Activated CD4-positive, alpha-beta T cell treated with anti-CD3 and anti-CD28 coated beads for 24 hours (primary cell): ENCODE measurements at places on chromosomes 1 and 21.

GRCh38 chr1:227035316-227035715 lies 95.2 kb downstream of the COQ8A start:
- no peak for DNase-seq

- no peak for DNase-seq
Measured at GRCh38 chr1:159900086-159900680, at the start of gene CFAP45. Gene CFAP45, minus strand, starts transcription at chr1:159900165. Its CDS starts 67 bp downstream, at chr1:159900098.

GRCh38 chr1:228308628-228309325 lies 97.9 kb downstream of the TRIM11 start:
- no peak for DNase-seq

DNA sequence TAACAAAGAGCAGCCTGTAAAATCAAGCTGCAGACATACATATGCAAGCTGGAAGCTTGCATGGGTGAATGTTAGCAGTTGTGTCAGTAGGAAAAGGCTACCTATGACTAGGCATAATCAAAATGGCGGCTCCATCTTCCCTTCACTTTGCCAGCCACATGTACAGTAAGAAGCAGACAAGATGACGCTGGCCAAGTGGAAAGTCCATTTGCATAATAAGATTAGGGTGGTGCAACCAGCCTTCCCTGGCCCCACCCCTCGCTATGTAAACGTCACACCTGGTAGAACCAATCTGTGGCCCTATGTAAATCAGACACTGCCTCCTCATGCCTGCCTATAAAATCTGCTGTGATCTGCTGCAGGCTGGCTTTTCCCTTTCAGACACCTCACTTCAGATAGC lies 171.9 kb upstream of the USP25 start:
- no peak for DNase-seq

DNA sequence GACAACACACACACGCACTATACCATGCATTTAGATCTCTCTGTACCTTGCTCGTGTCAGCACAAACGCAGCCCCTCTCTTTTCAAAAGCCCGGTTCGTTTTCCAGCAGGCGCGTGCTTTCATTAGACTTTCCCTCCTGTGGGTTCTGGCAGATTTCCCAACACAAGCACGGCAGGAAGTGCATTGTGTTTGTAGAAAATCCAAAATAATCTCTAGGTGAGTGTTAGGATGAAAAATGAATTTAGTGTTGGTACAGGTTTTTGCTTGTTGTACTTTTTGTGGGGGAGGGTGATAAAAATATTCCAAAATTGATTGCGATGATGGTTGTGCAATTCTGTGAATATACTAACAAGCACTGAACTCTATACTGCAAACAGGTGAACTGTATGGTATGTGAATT lies 54.1 kb upstream of the POFUT2 start:
- DNase-seq, result no peak

DNA sequence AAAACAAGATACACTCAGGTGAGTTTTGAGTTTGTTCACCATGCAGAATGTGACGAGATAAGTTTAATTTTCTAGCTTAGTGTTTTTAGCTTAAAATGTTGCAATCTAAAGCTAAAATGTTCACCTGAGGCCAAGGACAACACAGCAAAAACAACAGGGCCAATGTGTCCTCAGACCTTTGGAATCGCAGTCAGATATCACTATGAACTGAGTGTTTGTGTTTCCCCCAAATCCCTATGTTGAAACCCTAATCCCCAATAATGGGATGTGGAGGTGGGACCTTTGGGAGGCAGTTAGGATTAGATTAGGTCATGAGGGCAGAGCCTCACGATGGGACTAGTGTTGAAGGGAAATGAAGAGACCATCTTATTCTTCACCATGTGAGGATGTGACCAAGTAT lies 144.4 kb downstream of the GABPA start:
- DNase-seq, result no peak

GRCh38 chr1:216210081-216210480 lies 213.2 kb downstream of the USH2A start:
- no peak for DNase-seq
